Sciatic nerve (tissue), 2 donors: ENCODE measurements at places on chromosomes 13 and 19. TPM values are rescaled to one million over a fixed set of nuclear protein-coding genes. Genes with fewer than 3 reads are reported as not detected.

GRCh38 chr19:8256276-8257051 lies 47.3 kb downstream of the CERS4 start:
- no peak for DNase-seq

GRCh38 chr19:31064491-31064890 lies 284.7 kb downstream of the TSHZ3 start:
- DNase-seq = no peak

DNA sequence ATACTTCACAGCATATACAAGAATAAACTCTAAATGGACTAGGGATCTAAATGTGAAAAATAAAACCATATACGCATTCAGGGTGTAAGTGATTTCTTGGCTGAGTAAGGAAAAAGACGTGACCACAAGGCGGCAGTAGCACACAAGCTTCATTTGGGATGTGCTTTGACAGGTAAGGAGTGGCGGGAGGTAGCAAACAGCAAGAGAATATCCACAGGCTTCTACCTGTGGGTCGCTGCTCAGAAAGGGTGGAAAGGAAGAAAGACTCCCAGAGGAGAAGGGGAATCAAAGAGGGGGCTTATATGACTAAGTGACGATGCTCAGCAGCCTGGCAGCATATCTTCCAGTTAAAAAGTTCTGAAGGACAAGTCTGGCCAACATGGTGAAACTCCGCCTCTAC lies 2.5 kb upstream of the ZNF121 start:
- peak; percentile 66 for DNase-seq

ZNF98 gene
- 0.71 TPM for total RNA-seq

DNA sequence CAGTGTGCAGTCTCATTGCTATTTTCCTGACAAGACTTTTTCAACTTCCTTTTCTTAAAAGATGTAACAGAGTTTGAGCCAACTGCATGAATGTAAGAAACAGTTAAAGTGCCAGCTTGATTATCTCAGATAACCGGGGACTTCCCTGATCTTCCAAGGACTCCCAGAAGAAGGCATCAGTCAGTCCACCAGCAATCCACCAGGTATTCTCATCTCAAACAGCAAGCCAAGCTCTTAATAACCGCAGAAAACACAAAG lies 350.1 kb downstream of the LIG4 start:
- DNase-seq = no peak

- no peak for DNase-seq
These were observed 1.5 kb upstream of the ZNF616 start for GRCh38 chr19:52141203-52141602.

SIRT2 gene
- total RNA-seq = 86.4 TPM
